ENCODE measurements at places on chromosomes 13 and 19. TPM values are rescaled to one million over a fixed set of nuclear protein-coding genes. Genes with fewer than 3 reads are reported as not detected.

The C19orf73 gene
- 0.68 TPM for total RNA-seq

The CRTC1 gene
- 8.2 TPM for total RNA-seq

The ZNF135 gene
- not detected for total RNA-seq

The FFAR2 gene
- not detected for total RNA-seq

The PRSS57 gene
- total RNA-seq = not detected

The SUPT20H gene
- total RNA-seq = 68.3 TPM

The FLT3 gene
- total RNA-seq = not detected

The MBD3 gene
- 107 TPM for total RNA-seq

The WDR87 gene
- total RNA-seq = not detected

The PLVAP gene
- total RNA-seq = not detected

The ZSCAN18 gene
- 3.5 TPM for total RNA-seq

The BRCA2 gene
- 25.3 TPM for total RNA-seq

The ZNF541 gene
- 0.39 TPM for total RNA-seq

The PNMA8A gene
- not detected for total RNA-seq

The REEP6 gene
- total RNA-seq = 1.7 TPM

The SLC46A3 gene
- total RNA-seq = 12.2 TPM

The TNFSF9 gene
- 1.6 TPM for total RNA-seq

The SLAIN1 gene
- 37.3 TPM for total RNA-seq

The CYSLTR2 gene
- 3.7 TPM for total RNA-seq

The PLEKHF1 gene
- total RNA-seq = 37.0 TPM

The NEK5 gene
- total RNA-seq = 0.09 TPM
